ENCODE measurements at places on chromosomes 5 and 9.

DNA sequence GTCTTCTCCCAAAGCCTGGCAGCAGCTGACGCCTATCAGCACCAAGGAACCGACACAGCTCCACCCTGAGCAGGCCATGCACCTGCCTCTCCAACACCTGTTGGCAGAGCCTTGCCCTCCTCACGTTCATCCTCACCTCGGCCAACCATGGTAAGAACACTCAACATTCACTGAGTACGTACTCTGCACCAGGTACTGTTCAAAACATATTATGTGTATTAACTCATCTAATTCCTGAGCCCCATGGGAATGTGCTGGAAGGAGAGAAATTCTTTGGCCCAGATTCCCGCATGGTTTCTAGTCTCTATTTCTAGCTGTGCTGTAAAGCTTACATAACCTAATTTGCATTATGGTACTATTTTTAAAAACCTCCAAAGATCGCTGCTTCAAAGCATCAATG, 86.1 kb downstream of the GPR21 start:
- DNase-seq: no peak

DNA sequence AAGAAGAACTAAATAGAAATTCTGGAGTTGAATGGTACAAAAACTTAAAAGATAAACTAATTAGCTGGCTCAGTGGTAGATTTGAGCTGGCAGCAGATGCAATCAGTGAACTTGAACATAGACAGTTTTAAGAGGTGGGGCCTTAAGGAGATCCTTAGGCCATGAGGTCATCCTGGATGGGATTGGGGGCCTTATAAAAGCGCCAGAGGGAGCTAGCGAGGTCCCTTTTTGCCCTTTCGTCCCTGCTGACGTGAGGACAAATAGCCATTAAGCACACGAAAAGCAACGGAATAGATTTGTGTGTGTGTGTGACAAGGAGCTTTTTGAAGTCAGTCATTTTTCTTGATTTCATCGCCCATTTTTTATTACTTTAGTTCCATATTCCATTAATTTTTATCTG, 83.3 kb downstream of the ZNF354C start:
- DNase-seq: no peak

- no peak for DNase-seq
Measured at GRCh38 chr5:32842813-32843530, 131.9 kb downstream of the NPR3 start.

DNA sequence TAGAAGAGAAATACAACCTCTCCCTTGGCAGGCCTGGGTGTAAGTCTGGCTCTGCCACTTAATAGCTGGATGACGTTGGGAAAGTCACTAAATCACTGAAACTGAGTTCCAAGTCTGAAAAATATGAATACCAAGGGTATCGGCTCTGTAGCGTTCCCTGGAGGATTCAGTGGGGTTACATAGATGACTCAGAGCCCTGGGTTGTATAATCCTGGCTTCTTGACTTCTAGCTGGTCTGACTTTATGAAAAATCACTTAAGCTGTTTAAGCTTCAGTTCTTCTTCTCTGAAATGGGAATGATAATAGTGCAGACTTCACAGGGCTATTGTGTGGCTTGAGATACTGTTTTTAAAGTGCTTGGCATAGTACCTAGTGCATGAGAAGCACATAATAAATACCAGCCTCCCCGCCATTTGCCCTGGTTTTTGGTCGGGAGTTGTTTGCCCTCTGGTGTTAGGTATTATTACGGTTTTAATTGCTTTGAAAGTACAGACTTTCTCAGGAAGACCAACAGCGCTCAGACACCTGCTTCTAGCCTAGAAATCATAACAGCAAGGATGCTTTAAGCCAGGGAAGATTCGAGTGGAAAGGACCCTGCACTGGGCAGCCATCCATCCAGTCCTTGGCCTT, 43.0 kb downstream of the CYFIP2 start:
- DNase-seq: no peak

DNA sequence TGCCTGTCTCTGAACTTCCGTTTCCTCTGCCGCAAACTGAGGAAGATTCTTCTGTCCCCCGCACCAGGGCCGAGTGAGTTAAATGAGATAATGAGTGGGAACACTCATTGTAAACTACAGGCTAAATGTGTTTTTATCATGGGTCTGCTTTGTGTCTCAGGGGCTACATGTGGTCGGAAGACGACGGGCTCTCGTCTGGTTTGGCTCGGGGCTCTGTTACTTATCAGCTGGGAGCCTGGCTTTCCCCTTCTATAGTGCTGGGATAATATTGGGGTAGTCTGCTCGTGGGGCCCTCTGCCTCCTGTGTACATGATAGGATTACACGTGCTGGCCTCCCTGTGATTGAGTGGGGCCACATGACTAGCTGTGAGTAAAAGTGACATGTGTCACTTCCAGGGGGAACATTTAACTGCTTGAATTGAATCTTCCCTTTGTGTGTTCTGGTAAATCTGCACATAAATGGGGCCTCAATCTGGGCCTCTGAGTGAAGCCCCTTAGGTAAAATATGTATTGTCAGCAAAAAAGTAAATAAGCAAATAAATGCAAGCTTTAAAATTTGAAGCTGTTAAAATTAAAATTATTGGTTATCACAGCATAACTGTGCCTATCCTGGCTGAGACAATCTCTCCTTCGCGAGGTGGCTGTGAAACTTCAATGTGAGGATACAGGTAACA, 86.9 kb upstream of the SH3PXD2B start:
- DNase-seq: no peak

DNA sequence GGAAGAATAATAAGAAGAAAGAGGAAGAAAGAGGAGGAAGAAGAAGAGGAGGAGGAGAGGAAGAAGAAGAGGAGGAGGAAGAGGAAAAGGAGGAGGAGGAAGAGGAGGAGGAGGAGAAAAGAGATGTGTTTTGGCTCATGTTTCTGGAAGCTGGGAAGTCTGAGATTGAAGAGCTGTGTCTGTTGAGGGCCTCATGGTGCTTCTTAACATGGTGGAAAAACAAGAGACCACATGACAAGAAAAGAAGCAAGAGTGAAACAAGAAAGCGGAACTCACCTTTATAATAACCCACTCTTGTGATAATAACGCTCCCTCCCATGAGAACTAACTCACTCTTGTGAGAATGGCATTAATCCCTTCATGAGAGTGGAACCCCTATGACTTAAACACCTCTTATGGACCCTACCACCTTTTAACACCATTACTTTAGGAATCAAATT, 36.1 kb upstream of the RANBP6 start:
- no peak for DNase-seq

- no peak for DNase-seq
Measured at GRCh38 chr5:72440207-72440638, 67.0 kb downstream of the ZNF366 start.

DNA sequence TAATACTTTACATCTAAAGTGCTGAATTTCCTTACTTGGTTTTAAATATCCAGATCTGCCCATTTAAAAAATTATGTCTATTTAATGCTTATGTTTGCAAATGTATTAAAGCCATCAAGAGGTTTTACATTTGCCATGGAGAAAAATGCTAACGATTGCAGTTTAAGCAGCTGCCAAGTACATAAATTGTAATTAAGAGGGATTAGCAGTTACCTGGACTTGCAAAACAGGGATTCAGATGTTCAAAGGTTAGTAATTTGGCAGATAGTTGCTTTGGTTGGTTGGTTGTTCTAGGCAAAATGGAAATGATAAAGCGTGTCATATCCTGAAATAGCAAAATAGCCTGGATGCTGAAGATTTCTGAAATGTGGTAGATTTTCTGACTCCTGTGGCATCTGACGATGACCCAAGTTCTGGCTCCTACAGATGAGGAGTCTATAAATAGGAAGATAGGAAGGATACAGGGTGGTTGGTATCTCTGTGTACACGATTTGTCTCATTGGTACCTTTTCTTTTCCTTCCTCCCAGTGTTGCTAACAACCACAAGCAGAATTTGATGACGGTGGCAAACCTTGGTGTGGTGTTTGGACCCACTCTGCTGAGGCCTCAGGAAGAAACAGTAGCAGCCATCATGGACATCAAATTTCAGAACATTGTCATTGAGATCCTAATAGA, 282.9 kb downstream of the NR3C1 start:
- DNase-seq: no peak

DNA sequence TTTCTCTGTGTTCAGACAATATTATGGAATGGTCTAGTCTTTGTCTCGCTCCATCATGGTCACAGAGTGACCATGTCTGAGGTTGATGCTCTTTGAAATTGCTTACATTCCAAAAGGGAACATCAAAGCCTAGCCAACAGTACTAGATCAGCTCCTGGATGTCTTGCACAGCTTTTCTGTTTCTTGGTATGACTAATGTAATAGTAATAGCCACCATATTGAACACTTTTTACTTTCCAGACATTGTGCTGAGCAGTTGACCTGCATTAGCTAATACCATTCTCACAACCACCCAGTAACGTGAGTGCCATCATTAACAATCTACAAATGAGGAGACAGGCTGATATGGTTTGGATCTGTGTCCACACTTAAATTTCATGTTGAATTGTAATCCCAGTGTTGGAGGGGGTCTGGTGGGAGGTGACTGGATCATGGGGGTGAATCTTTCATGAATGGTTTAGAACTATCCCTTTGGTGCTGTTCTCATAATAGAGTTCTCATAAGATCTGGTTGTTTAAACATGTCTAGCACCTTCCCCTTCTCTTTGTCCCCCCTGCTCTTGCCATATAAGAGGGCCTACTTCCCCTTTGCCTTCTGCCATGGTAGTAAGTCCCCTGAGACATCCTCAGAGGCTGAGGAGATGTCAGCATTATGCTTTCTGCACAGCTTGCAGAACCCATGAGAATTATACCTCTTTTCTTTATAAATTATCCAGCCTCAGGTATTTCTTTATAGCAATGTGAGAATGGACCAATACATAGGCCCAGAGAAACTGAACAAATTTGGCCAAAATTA, 577.5 kb upstream of the CLINT1 start:
- peak; percentile 26 for DNase-seq

DNA sequence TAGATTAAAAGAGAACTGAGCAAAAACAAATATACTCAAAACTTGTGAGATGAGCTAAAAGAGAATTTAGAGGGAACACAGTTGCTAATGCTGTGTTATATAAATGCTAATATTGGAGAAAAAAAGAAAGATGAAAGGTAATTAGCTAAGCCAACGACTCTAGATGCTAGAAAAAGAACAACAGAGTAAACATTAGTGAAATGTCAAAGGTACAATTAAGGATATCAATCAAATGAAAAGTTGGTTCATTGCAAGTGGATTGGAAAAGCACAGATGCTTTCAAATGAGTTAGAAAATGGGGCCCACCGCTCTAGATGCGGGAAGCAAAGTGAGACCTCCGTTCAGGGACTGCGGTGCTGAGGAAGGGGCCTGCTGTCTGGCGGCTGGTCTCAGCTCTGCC, 17.9 kb upstream of the BARHL1 start:
- DNase-seq: no peak

- DNase-seq: no peak
Measured at GRCh38 chr9:10007356-10007755, 605.4 kb downstream of the PTPRD start.

GRCh38 chr5:160278343-160278742, 34.0 kb downstream of the CCNJL start:
- no peak for DNase-seq

DNA sequence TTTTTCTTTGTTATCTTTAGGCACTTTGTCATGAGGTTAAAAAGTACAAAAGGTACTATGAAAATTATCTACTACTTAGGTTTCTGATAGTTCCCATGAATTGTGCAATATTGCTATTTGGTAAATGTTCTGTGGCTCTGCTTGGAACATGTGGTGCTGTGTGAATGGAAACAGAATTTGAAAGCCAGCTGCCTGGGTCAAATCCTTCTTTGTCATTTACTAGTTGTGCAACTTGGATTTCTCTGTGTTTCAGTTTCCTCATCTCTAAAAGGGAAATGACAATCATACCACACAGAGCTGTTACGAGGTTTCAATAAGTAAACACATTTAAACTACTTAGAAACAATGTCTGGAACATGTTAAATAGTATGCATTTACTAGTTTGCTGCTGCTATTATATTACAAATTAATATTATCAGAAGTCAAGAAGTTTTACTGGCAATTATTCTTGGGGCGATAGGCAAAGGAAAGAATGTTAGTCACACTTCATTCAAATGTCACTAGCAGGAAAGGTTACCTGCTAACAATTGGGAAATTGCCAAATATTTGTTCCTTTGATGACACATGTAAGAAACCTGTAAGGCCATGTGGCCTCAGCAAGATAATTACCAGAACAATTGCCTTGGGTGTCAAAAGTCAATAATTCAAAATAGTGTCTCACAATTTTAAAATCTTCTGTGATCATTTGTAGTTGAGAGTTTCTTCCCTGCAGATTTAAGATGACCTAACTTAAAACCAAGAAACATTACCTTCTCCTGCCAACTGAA, 184.8 kb downstream of the KIAA0825 start:
- DNase-seq: peak; percentile 62

DNA sequence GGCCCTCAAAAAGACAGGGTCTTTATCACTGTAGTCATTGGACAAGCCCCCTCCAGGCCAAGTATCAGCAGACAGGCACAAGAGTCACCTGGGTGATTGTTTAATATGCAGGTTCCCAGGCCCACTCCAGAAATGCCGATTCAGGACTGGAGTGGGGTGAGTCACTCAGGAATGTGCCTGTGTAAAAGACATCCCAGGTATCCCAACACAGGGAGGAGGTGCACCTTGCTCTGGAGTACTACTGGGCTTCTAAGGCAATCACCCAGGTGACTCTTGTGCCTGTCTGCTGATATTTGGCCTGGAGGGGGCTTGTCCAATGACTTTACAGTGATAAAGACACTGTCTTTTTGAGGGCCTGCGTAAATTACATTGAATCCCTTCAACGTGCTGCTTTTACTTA, 40.6 kb downstream of the ACTL7B start:
- no peak for DNase-seq

DNA sequence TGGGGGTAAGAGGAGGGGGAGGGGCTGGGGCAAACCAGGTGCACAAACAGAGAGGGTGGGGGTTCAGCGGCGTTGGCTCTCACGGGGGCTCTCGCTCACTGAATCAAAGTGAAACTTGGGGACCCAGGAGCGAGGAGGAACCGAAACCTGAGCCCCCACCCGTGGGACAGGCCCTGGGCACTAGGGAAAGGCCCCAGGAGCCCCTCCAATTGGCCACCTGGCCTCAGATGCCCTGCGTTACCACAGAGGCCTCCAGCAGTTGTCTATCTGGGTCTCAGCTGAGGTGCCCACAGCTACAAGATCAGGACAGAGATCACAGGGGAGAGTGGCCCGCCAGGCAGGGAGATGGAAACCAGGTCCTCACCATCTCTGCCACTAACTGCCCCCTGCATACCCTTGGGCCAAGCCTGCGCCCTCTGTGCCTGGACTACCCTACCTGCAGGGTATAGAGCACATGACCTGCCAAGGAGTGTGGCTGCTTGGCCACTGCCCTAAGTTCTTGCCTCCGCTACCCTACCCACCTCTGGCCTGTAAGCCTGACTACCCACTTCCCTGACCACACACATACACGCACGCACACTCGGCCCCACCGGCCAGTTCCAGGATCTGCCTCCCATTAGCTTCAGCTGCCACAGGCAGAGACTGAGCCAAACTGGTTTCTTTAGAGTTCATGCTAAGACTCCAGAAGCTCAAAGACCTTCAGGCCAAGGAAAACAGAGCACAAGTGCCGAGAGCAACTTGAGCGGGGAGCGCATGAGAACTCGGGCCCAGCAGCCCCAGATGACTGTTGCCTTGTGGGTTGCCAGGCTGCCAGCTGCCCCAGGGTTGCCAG, 39.9 kb downstream of the PAX5 start:
- DNase-seq: no peak

Data from GF-D8 (cell line).